ENCODE measurements at places on chromosomes 4 and X.

DNA sequence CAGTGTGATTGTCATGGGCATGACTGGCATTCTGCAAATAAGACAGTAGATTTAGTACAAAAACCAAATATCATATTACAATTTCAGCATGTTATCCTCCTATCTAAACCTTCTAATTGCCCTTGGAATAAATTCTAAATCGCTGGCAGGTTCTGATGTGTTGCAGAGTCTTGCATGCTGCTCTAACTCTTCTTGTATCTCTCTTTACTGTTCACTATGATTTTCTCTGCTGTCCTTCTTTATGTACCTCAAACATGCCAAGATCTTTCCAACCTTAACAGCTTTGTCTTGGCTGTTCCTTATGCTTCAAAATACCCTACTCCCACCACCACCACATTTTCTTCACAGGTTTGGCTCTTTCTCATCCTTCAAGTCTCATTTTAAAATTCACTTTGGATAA, 43.0 kb upstream of the KCNIP4 start:
- DNase-seq, result no peak

GRCh38 chr4:147244786-147245185, 236.1 kb upstream of the EDNRA start:
- DNase-seq, result no peak

GRCh38 chrX:117957128-117957527, 159.5 kb downstream of the KLHL13 start:
- no peak for DNase-seq

DNA sequence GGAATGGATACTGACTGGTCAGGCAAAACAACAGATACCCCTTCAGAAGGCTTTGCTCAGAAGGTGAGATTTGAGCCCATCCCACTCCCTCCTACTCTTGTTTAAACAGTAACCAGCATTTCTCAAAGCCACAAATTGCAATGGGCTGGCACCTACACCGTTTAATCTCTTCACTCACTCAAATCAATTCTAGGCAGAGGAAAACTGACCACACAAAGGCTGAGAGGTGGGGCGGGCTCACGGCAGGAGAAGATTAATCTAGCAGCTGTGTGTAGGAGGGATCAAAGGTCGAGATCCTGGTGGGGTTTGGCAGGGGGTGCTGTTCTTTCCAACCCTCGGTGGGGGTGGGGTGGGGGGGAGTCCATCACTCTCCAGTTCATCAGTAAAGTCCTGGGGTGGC, 622.4 kb downstream of the BCOR start:
- DNase-seq, result no peak

DNA sequence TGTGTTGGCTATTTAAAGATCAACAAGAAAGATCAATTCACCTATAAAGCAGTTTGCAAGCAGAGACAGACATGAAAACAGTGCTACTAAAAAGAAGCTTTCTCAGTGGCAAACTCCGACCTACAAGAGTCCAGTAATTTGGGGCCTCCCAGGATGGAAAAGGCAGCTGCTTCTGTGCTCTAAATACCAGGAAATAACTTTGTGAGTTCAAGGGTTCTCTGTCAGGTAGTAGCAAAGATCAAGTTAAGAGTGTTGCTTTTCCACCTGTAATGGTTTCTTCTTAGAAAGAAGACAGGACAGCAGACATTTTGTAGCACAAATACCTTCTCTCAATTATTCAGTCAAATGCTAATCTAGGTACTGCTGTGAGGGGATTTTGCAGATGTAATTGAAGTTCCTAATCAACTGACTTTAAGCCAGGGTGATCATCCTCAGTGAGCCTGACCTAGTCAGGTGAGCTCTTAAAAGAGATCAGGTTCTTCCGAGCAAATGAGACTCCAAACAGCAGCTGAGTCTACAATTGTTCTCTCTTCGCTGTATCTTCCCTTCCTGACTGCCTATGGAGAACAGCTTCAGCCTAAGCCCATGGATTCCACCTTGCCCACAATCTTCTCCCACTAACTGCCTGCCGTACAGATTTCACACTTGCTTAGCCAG, 13.5 kb downstream of the ANKRD17 start:
- DNase-seq, result no peak

DNA sequence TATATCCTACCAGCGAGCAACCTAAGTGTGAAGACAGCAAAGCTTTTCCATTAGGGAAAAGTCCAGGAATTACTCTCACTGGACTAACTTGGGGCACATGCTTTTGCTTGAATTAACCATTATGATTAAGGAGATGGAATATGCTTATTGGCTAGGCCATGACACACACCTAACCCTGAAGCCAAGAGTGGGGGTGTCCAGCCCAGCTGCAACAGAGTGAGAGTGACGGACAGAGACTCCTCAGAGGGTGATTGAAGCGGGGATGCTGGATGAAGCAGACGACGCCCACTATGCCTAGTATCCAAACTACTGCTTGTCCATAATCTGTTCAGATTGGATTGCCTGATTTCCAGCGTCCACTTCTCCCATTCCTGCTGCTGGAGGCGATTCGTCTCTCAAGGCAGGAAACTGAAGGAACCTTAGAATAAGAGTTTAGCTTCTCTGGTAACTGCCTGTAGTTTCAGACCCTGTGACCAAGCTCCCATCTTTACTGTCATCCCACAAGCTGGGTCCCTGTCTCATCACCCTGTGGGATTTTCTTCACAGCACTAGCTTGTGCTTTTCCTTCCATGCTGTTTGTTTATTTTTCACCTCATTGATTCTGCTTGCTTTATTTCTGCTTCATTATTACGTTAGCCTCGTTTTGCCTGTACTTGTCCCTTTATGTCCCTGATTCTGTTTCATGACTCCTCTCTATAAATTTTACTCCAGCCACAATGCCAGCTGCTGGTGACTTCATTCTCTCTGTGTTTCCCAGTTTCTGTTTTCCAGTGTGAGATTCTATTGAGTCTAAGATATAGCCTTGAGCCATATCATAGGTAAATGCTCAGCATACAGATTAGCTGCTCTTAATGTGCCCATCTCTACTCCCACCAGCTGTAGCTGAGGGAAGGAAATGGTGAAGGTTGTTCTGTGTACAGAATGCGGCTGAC, 19.0 kb downstream of the FAM47E start:
- no peak for DNase-seq

DNA sequence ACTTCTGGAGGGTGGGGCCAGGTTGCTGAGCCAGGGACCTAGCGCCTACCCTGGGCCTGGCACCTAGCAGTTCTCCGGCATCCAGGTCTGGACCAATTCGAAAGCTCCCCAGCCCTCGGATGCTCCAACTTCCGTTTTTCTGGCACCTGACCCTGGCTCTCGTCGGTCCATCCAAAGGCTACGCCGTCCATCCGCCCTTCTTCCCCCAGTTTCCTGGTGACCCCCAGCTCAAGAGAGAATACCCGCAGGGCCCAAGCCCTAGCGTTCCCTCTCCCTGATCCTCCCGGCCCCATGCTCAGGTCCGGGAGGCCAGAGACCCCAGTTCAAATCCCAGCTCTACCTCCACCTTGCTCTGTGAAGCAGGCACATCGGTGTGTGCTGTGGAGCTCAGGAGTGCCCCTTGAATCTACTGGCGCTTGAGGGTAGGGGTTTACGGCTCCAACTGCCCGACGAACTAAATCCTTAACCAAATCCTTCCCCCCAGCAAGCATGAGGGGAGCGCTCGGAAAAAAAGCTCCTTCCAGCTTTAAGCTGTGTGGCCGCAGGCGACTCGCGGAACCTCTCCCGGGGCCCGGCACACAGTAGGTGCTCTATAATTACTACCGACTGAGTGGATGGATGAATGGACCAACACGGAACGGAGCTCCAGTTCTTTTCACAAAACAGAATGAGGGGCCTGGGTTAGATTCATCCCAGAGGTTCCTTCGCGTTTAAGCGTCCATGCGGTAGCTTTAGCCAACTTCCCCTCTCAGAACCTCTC, 1.1 kb downstream of the CRMP1 start:
- no peak for DNase-seq

- no peak for DNase-seq
Observed at GRCh38 chrX:19765628-19766027, 121.8 kb downstream of the SH3KBP1 start.

- DNase-seq, result no peak
Observed at GRCh38 chr4:111839141-111839540, 306.1 kb upstream of the FAM241A start.

Data from stimulated activated CD4-positive, alpha-beta T cell treated with anti-CD3 and anti-CD28 coated beads, Interleukin-1b, Interleukin-23, amount 100 ng/mL, for 24 hours (primary cell).